ENCODE measurements at places on chromosomes 2 and 18. TPM values are rescaled to one million over a fixed set of nuclear protein-coding genes. Genes with fewer than 3 reads are reported as not detected.
A peak's percentile ranks its signal among the peaks of the same experiment; 100 is the strongest.

TGFA gene
- 2.0 TPM for total RNA-seq

DNA sequence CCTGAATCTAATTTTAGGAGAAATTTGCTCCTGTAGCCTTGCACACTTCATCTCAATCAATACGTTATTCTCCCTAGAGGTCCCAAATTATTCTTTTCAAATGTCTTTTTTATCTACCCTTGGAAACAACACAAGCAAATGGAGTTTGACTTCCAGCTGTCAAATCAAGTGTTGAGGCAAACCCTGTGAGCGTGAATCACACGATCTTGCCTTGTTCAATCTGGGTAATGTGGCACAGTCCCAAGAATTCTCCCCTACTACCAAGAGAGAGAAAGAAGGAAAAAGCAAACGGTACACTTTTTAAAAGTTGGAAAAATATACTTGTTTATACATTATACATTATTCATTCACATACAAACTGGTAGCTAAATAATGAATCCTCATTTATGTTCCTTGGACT lies 2035.3 kb upstream of the CELF4 start:
- DNase-seq, result no peak

DNA sequence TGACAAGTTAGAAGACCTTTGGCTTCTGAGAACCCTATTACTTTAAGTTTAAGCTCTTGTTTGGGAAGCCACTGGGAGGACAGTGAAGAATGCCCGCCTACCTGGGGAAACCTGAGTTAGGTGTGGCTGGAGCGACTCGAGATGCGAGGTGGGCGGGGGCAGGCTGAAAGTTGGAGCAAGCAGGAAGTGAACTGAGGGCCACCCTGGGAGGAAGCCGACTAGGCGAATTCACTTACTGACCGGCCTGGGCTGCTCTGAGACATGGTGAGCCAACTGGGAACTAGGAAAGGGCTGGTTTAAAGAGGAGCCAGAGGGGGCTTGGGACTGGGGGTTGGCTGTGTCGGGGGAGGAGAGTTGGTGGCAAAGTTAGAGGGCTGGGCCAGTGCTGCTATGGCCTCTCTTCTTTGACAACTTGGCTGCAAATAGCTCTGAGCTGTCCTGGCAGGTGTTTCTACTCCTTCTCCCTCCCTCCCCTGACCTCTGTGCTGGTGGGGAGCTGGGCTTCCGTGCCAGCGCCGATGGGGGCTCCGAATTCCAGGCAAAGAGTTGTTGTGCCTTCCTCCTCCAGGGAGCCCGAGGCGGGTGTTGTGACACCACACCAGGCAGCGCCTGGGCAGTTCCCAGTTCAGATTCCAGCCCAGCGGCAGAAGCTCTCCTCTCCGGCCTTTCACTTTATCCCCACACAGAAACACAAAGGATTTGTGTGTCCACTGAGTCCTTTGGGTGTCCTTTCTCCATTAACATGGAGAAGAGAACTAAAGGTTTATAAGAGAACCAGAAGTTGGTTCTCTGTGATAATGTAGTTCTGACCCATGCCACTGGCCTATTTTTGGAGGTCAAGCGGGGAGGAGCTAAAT lies at the start of gene VAMP8:
VAMP8 (plus strand) TSS at position 201 of the 857 bp plus-strand sequence; CDS start at position 262, 61 bp downstream.
- DNase-seq, result peak; percentile 95

- DNase-seq, result no peak
These were observed 22.9 kb upstream of the GRB14 start for GRCh38 chr2:164644036-164644700.

- DNase-seq, result no peak
These were observed 34.3 kb downstream of the LCLAT1 start for GRCh38 chr2:30481323-30481800.

PLA2R1 gene
- 2.2 TPM for total RNA-seq

FAM110C gene
- 1.8 TPM for total RNA-seq

GALNT13 gene
- total RNA-seq, result 6.0 TPM

GRCh38 chr2:68561372-68561771 lies 82.0 kb upstream of the PROKR1 start:
- DNase-seq, result no peak

- DNase-seq, result peak; percentile 36
These were observed 61.4 kb downstream of the NDUFA10 start for GRCh38 chr2:239963646-239964205.

KCNJ3 gene
- total RNA-seq, result 7.7 TPM

DNA sequence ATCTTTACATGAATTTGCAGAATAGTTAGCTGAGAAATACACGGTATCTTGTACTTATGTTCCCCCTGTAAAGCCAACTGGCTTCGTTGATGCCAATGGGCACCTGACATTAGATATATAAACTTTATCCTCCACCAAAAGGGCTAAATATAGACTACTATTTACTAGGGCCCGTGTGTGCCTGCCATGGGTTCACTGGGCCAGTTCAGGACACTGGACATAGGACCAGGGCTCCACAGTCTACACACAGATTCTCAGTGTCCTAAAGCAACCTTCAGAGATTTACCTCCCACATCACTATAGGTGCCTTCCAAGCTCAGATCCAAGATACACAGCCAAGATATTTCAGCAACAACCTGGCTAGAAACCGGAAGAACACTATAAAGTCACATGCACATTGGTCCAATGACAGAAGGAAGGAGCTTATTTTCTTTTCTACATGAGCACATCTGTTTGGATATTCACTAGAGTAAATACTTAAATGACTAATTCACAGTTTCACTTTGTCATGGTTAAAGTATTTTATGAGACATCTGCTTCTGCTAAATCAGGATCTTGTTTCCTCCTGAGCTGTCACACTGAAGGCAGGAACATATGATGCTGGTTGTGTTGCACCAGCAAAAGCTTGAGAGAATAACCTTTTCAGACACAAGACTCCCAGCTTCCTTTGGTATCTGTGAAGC lies 95.1 kb downstream of the MYO5B start:
- DNase-seq, result peak; percentile 11

GRCh38 chr2:199499005-199499404 lies 41.3 kb upstream of the SATB2 start:
- no peak for DNase-seq

- DNase-seq, result no peak
These were observed 170.6 kb downstream of the SLC8A1 start for GRCh38 chr2:40281021-40281940.

DNA sequence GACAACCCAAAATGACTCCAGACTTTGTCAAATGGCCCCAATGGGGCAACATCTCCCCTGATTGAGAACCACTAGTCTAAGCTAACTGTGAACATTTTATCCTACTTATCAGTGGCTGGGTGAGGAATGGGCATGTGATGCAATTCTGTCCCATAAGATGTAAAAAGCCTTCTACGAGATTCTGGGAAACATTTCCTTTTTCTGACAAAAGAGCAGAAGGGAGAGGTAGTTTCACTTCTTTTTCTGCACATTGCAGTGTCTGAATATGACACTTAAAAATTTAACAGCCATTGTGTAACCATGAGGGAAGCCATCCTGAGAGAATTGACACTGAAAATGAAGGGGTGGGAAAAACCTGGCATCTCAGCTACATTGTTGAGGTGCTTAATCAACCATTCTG lies 17.3 kb upstream of the MARCHF4 start:
- no peak for DNase-seq

DNA sequence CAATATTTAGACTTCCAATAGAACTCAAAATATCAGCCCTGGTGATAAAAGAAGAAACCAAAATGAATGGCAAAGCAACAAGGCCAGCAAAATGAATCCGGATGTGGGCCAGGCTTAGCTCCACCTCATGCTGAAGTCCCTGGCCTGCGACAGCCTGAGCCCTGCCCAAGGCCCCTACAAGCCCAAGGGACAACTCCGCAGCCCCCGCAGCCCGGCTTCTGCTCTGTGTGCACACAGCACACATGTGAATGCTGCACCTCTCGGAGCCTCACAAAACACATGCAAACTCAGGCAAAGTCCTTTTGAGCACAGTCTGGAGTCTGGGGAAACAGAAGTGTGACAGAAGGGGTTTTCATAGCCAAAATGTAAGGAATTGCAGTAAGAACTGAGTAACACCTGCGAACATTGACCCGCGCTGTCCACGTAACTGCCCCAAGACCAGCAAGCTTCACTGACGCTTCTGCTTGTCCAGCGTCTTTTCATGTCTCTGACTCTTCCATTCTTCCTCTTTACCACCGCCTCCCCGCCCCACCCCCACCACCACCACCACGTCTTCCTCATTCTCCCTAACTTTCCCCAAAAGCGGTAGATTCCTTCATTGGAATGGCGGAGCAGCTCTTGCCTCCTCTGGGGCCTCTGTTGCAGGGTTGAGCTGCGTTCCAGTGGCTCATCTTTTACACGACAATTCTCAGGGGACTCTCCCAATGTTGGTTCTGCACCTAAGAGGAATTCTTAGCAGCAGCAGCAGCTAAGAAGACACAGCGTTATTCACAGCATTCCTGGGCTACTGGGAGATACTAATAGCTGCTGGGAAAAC lies 136.4 kb upstream of the COPS8 start:
- peak; percentile 42 for DNase-seq

- DNase-seq, result no peak
These were observed 1.5 kb downstream of the TET3 start for GRCh38 chr2:73986085-73986681.

CD8A gene
- not detected for total RNA-seq

TDRD15 gene
- total RNA-seq, result 0.44 TPM

All from endodermal cell (in vitro differentiated cells).